OCI-LY7 (cell line): ENCODE measurements at places on chromosomes 7 and 10.

DNA sequence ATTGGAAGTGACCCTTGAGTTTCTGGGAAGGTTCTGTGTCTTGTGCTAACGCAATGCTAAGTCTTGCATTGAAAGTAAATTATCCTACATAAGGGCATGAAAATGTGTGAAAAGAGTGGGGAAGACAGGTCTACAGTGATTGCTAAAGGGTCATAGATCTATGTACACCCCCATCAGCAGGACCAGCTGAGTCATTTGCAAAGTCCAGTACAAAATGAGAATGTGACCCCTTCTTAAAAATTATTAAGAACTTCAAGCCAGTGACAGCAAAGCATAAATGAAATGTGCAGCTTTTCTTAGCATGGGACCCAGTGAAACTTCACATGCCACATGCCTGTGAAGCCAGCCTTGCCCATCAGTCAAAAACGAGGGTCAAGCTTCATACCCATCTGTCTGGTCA lies 640.7 kb upstream of the MKI67 start:
- no peak for DNase-seq

DNA sequence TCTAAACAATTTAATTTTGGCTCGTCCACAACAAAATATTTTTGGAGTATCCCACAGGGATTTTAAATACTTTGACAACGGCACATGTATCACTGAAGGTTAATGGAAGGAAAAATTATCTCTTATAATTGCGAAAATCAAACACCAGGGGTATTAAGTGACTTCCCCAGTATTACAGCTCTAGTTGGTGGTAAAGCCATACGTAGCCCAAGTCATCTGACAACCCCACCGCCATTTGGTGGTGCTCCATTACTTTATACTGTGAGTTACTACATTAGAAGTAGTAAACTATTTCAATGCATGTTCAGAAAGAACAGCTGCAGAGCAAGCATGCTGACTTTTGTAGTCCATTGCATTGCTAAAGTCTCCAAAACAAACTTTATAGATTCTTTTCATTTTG lies 179.7 kb downstream of the HGF start:
- DNase-seq = no peak

- peak; percentile 11 for DNase-seq
These were observed 37.2 kb downstream of the ERLIN1 start for GRCh38 chr10:100148353-100149211.

DNA sequence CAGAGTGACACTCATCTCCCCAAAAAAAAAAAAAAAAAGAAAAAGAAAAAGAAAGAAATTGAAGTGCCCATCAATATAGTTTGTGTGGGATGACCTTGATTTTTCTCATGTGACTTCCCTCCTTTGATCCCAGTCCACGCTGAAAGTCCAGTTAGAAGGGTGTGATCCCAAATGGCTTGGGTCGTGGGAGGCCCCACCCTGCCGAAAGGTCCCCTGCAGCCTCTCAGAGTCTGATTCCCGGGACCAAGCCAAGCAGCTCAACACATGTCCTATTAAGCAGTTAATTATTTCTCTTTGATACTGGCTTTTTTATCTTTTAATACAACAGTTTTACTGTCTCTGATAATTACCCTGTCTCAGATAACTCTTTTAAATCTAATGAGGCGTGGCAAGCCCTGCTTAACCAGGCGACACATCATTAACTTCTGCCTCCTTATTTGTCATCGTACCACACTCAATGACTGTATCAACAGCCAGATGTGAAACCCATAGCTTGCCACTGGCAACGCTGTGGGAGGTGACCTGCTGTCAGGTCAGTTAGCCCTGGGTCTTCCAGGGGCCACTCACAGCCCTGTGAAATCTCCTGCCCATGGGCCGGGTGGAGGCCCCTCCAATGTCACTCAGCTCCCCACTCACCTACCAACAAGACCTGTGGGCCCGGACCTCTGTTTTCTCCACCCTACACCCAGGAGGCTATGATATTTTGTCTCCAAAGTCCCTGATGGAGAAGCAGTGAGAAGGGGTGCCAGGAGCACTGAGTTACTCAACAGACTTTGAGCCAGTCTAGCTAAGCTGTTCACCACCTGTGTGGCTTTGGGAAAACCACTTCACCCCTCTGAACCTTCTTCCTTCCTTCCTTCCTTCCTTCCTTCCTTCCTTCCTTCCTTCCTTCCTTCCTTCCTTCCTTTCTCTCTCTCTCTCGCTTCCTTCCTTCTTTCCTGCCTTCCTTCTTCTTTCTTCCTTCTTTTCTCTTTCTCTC lies 110.0 kb upstream of the SFMBT2 start:
- no peak for DNase-seq

GRCh38 chr10:18290651-18291313 lies 150.6 kb downstream of the CACNB2 start:
- no peak for DNase-seq
